Activated CD4-positive, alpha-beta T cell treated with anti-CD3 and anti-CD28 coated beads, Interleukin-2, amount 10 ng/mL, durations not matched to agents 7 days and 5 days (primary cell): ENCODE measurements at places on chromosomes 2 and 18.

DNA sequence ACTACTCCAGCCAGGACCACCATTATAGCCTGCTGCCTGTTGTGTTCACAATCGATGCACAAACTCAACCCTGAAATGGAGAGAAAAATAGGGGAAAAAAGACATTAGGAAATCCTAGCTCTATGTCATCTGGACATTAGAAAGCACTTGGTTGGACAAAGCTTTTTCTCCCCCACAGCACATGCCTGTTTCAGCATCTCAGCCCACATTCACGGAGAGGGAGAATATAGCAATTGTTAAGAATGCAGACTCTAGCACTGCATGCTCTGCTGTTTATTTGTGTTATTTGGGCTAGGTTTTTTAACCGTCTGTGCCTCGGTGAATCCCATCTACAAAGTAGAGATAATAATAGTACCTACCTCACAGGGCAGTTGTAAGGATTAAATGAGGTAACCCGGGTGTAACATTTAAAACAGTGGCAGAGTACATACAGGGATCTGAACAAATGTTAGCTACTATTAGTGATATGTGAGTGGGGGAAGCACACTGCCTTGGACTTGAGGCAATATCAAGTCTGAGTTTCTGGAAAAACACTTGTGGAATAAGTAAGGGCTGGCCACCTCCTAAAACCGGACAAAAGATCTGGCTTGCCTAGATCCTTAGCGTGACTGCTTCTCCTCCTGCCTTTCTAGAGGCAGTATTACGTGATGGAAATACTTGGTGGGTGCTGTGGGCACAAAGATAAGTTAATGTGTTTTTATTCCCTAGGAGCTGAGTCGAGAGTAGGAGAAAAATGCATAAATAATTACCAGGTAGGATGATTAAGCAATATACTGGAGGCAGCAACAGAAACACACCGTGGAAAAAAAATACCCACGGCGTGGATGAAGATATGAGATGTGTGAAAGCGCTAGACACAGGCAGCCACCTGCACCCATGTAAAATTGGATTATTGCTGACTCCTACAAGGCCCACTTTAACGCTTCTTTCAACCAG, 1.0 kb upstream of the PPP1CB start:
- DNase-seq: peak; percentile 46

DNA sequence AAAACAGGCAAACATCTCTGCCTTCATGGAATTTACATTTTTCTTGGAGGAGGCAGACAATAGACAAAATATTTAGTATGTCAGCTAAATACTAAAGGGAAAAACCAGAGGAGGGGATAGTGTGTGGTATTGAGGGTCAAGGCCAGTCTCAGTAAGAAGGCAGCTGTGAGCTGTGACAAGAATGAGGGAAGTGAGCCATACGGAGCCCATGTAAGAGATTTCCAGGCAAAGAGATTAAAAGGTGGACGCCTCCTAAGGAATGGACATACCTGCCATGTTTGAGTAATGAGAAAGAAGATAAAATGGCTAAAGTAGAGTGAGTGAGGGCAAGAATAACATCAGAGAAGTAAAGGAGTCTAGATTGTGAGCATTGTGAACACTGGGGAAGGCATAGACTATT, 2.2 kb upstream of the SCN2A start:
- DNase-seq: no peak

DNA sequence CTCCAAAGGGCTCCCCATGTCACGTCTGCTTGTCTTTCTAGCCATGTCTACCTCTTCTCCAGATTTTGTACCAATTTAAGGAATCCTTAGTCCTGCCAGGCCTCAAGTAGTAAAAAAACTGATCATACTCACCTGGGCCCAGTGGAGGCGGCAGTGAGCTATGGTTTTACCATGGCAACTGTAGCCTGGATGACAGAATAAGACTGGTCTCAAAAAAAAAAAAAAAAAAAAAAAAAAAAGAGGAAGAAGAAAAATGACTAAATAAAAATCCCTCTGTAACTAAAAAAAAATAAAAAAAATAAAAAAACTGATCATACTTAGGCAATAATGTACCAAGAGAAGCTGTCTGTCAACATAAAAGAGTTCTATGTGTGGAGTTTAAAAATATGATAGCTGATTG, 221.6 kb downstream of the NR4A2 start:
- peak; percentile 12 for DNase-seq

DNA sequence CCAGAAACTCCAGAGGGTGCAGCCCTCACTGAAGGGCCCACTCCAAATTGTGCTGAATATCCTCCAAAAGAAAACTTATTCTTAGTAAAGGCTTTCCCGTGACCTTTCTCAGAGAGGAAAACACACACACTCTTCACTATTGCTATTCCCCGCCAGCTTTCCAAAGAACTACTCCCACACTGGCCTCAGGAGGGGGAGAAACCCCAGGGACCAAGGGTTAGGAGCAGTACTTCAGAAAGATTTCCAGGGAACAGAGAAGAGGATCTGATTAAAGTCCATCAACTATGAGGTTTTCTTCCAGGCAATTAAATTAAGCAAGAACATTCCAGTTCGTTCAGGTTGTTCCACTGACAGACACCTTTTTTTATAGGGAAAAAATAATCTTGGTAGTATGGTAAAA, 150.2 kb downstream of the TTC32 start:
- no peak for DNase-seq

DNA sequence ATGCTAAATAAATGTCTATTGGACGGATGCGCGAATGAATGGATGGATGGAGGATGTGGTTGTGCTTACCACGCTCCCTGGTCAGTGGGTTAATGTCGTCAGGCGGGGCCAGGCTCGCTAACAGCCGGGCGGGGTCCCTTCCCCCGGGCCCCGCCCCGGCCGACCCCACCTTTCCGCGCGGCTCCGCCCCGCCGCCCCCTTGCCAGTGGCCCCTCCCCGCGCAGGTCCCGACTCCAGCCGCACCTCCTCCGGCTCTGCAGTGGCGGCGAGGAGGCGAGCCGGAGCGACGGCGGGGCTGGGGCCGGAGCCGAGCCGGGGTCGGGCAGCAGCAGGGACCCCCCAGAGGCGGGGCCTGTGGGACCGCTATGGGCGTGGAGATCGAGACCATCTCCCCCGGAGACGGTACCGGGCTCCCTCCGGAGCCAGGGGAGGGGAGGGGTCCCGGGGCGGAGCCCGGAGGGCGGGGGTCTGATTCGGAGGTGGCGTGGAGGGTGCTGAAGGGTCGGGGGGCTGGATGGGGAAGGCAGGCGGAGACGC, at the start of gene FKBP1B:
TSS of gene FKBP1B (plus strand) at position 257 of the 537 bp plus-strand sequence. CDS start at position 366, 109 bp downstream.
- peak; percentile 58 for DNase-seq
